NCI-H1930 (cell line): ENCODE measurements at places on chromosomes 5 and 9.

DNA sequence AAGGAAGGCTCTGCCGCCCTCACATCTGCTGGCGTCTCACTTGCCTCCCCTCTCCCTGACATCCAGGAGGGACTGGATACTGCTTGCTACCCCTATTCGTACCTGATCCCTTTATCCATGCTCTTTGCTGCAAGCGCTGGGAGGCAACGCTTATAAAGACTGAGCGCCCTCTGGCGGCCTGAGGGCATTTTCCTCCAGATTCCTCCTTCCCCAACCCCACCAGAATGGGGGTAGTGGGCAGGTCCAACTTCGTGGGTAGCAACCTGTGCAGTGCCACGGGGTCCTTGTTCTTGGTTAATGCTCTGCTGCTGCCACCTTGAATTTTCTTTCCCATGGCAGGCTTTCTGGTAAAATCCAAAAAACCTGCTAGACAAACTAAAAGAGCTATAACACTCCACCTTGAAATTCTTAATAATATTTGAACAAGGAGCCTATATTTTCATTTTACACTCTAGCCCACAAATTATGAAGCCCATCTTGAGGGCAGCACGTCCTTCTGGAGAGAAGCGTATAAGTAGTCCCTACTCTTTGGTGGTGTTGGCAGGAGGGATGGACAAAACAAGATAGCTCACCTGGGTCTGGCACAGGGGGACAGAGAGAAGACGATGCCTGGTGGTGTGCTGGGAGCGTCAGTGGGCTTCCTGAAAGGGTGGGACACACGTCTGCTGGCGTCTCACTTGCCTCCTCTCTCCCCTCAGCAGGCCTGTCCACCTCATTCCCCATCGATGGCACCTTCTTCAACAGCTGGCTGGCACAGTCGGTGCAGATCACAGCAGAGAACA, 52.5 kb downstream of the JADE2 start:
- peak; percentile 34 for DNase-seq

- DNase-seq: no peak
These were observed 185.5 kb upstream of the FGF10 start for GRCh38 chr5:44574678-44575077.

DNA sequence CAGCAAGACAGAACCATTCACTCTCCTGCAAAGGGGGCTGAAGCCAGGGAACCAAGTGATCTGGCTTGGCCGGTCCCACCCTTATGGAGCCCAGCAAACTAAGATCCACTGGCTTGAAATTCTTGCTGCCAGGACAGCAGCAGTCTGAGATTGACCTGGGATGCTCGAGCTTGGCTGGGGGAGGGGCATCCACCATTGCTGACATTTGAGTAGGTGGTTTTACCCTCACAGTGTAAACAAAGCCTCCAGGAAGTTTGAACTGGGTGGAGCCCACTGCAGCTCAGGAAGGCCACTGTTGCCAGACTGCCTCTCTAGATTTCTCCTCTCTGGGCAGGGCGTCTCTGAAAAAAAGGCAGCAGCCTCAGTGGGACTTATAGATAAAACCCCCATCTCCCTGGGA, 60.5 kb downstream of the TNFSF8 start:
- DNase-seq: no peak

DNA sequence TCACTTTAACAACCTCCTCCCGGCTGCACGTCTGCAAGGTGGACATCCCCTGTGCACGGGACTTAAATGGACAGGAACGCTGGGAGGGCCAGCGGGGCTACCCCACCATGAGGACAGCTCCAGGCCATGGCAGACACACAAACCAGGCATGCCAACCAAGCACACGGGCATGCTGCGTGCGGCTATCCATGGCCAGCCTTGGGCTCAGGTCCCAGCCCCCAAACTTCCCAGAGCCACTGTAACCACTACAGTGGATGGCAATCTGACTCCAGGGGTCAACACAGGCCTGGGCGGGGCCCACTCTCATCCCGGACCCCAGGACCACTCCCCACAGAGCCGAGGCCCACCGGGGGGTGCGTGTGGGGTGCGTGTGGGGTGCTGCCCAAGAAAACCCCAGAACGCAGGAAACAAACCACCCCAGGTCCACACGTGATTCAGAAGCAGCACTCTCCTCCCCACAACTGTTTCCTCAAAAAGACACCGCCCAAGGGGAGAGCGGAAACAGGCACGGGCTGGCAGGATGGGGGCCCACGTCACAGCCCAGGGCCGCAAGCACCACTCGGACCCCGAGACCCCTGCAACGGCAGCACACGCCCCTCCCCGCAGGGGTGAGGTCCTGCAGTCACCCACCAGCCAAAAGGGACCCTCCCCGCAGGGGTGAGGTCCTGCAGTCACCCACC, 7.4 kb downstream of the SLC12A7 start:
- no peak for DNase-seq

DNA sequence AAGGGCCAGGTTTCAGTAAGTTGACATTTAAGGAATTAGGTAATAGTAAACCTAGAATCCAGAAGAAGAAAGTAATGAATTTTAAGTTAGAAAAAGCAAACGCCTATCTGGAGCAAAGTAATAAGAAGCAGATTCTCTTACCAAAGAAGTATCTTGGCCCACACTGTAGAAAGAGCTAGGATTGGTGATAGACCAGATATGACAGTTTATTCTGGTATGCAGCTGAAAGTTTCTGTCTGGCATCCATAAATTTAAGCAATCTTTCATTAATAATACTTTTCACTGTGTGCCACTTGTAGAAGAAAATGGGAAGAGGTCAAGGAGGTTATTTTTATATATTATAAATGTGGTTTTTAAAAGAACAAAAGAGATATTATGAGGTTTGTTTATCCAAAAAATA, 3.0 kb downstream of the RECK start:
- no peak for DNase-seq

GRCh38 chr5:6736524-6737042, 23.4 kb downstream of the TENT4A start:
- DNase-seq: no peak

- no peak for DNase-seq
These were observed 22.5 kb upstream of the JAKMIP2 start for GRCh38 chr5:147805030-147805454.

DNA sequence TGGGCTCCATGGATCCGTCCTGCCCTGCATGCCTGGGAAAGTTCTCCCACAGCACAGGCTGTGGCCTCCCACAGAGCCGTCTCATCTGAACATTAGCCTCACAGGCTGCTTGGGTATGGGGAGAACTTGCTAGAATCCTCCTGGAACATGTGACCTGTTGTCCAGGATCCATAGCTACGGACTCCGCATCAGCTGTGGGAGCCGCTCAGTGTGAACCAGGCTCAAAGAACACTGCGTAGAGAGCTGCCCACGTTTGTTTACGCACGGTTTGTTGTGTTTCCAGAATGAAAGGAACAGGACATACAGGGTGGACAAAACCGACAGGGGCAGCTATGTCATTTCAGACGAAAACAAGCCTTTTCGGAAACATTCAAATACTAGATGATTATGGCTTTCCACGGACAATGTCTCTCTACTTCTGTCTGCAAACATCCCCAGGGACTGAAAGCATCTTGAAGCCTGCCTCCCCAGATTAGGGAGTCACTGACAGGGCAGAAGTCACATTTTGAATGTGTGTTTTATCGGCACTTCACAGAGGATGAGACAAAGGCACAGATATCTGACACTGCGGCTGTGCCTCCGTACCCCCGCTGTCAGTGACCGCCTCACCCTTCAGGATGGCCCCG, 390.3 kb downstream of the GADD45G start:
- no peak for DNase-seq
